ENCODE measurements at places on chromosomes 16 and 17. TPM values are rescaled to one million over a fixed set of nuclear protein-coding genes. Genes with fewer than 3 reads are reported as not detected.

RASD1 gene
- total RNA-seq: 1.2 TPM

ENDOV gene
- total RNA-seq: 13.0 TPM

CBFA2T3 gene
- total RNA-seq: 1.1 TPM

CD300E gene
- not detected for total RNA-seq

ZSCAN10 gene
- 0.68 TPM for total RNA-seq

Data from activated naive CD4-positive, alpha-beta T cell treated with anti-CD3 and anti-CD28 coated beads, Interleukin-2, amount 50 U/mL, for 72 hours (primary cell).